ENCODE measurements at places on chromosomes 2 and 18.

DNA sequence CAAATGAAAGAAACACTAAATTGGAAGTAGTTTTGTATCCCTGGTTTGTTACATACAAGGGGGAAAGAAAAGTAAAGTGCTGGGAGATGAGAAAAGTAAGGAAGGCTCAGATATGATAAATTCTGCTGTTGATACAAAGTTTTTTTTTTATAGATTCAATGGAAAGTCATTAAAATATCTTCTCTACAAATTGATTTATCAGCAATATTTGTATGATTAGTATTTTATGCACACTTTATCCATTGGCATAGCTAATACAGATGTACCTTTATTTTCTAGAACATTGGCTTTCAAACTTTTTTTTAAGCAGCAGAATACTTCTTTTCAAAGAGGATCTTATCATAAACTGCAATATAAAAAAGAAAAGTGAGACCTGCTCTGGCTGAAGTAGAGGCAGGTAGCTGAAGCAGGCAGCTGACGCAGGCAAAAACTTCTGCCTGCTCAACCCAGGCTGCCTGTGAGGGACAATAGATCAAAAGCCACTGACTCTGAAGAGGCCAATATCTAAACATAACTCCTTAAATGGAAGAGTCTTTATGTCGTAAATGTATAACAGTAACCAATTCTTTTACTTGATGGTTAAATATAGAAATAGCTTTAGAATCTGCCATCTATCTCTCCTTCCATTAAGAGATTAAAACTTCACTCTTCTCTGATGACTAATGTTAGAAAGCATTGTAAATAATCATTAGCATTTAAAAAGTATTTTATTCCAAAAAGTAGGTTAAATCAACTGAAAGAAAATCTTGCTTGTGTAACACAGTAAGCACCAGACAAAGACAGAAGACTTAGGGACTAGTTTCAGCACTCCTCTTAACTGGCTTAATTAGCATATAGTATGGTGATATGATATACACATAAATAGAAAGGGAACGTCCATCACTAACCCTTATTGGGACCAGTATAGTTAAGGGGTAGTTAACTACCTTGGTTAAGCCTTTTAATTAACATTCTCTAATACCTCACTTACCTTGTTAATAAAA lies 174.2 kb downstream of the SLC39A10 start:
- DNase-seq: no peak

- DNase-seq: no peak
These were observed 621 bp upstream of the KCNS3 start for GRCh38 chr2:17877811-17878280.

DNA sequence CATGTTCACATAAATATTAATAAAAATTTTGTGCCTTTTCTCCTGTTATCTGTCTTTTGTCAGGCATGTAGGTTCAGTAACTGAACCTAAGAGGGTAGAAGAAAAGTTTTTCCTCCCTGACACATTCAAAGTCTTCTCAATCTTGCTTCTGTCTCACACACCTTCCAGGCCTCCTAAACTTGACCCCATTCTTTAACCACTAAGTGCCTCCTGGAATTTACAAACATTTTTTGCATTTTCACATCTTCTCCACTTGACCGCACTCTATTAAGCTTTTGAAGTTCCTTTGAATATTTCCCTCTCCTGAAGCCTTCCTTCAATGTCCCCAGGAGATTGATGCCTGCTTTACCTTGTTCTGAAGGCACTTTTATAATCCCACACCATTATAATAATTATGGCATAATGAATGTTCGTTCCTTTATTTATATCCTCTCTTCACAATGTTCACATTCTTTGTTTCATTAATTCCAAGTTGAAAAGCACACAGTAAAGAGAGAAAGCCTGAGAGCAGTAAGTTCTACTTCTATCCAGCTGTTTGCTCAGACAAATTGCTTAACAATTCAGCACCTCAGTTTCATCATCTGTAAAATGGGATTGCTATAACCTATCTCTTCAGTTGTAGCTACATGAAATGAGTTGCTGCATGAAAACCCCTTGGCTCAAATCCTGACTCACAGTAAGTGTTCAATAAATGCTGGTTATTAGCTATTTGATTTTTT lies 184.8 kb upstream of the KLHL29 start:
- peak; percentile 5 for DNase-seq

GRCh38 chr2:118016911-118017310 lies 3.0 kb upstream of the CCDC93 start:
- no peak for DNase-seq

DNA sequence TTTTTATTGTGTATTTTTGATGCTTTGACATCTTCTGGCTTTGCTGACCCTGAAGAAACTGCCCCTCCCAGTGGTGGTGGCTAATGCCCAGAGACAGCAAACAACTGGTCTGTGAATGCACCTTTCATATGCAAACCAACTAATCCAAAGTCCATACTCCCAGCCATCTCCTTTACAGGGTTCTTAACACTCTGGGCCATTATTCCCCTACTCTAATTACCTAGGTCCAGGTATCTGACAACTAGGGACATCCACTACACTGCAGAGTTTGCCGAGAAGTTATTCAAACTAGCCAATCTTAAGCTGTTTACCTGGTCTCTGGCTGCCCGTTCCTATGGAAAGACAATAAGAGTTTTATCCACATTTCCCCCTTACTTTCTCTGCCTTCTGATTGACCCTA lies 73.6 kb downstream of the FSHR start:
- no peak for DNase-seq

DNA sequence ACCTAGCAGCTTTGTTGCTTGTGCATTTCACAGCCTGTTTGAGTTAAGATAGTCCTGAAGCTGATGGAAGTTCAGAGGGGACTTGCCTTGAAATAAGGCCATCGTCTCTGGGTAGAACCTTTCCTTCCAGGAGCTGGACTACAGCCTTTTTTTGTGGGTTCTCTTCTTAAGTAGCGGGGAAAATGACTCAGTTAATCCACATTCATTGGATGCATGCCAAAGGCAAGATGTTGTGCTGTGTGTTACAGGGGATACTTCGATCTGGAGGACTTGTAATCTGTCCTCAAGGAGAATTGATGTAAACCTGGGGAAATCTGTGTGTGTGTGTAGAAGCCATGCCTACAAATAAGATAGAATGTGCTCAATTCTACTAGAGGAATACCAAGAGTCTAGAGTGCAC lies 46.8 kb downstream of the RPIA start:
- DNase-seq: no peak

GRCh38 chr2:114032705-114033104 lies 142.8 kb downstream of the ACTR3 start:
- DNase-seq: no peak

- DNase-seq: no peak
These were observed 5.7 kb downstream of the SMC6 start for GRCh38 chr2:17747684-17748452.

Data from islet precursor cell (in vitro differentiated cells).